Right lobe of liver (tissue), 6 donors: ENCODE measurements at places on chromosomes 13 and 19. TPM values are rescaled to one million over a fixed set of nuclear protein-coding genes. Genes with fewer than 3 reads are reported as not detected.

DNA sequence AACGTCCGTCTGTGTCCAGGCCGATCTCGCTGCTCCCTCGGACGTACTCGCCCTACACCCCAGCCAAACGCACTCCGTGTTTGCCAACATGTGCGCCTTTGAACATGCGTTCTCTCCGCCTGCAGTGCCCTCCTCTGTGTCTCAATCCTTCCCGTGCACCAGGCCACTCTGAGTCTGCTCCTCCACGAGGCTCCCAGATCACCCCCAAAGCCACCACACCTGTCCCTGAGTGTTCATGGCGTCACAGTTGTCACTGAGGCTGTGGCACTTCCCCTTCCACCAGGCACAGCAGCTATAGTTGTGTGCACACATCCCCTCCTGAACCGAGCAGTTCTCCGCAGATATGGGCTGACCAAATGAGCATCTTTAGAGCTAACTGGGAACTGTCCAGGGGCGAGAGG lies 35.6 kb downstream of the RASA3 start:
- DNase-seq, result peak; percentile 44

DNA sequence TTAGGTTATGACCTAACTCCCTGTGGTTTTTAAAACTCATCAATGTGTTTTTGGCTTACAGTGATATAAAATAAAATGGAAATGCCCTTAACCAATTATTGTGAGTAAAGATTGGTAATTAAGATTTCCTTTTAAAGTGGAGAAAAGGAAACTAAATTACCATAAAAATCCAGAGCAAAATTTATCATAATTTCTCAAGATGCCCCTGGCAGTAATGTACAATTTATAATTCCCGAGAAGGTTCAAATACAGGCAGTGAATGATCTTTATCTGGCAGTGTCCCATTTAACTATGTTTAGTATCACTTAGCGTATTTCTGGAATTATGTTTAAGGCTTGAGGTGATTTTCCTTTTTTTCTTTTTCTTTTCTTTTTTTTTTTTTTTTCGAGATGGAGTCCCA lies 61.5 kb downstream of the ESD start:
- DNase-seq, result no peak

- peak; percentile 63 for DNase-seq
Measured at GRCh38 chr13:45341799-45342500, 967 bp upstream of the TPT1 start.

DNA sequence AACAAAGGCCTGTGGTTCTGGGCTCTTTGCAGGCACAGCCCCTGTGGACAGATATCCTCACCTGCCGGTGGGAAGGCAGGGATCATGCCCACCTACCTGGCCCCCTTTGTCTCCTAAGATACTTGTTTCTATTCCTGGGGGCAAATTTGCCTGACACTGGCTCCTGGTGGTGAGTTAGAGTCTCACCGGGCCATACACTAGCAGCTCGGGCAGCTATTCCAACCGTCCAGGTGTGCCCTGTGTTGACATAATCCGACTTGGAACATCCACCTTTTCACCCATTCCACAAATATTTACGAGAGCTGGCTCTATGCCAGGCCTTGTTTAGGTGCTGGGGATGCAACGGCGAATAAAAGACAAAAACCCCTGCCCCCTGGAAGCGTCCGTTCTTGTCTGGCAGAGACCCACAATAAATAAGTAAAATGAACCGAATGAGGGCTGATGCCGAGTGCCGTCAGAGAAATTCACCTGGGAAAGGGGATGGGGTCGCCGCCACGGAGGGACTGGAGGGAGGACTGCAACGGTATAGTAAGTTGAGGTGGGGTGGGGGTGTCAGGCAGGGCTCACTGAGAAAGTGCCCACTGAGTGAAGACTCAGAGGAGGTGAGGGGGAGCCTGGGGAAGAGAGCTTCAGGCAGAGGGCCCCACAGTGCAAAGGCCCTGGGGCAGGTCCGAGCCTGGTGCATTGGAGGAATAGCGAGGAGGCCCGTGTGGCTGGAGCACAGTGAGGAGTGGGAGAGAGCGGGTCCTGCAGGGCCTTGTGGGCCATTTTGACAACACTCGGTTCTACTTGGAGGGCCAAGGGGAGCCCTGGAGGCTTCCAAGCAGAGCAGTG lies 43.2 kb upstream of the RANBP3 start:
- DNase-seq, result no peak

- no peak for DNase-seq
Measured at GRCh38 chr13:99289674-99290337, 17.4 kb downstream of the GPR183 start.

DNA sequence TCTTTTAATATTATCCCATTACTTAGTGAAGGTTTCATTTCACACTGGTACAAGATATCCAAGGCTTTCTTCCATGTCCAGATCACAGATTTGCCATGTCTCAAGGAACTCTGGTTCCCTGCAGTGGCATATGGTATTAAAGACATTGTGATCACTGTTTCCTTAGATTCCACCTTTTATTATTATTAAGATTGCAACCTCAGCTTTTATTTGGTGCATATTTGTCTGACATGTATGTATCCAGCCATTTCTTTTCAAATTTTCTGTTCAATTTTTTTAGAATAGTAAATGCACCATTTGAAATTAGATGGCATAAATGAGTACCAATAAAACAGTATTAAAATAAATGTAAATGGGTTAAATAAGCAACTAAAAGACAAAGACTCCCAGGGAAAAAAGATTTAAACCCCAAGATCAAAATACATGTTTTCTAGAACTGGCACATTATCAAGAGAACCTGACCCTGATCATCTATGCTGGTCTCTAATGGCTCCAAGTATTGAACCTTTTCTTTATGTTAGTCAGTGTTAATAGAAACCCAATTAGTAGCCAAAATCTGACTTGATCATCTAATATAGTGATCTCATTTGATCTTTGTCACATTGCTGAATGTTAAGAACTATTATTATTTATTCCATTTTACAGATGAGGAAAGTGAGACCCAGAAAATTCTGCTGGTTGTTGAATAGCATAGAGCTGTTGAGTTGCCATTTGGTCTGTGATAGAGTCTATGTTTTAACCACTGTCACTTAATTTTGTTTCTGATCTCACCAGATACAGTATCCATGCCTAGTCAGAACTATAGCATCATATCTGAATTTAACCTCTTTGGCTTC lies at the start of gene OR10H4:
Gene OR10H4 (plus strand): TSS at position 786 of the 836 bp plus-strand sequence. CDS start 0 bp downstream, at position 786.
- DNase-seq, result no peak

GRCh38 chr19:56671613-56671994 lies at the start of gene ZNF835:
ZNF835 (minus strand) TSS chr19:56671757; CDS start chr19:56665198, 6,559 bp downstream.
- DNase-seq, result peak; percentile 93

Gene IGFL3
- total RNA-seq, result not detected

GRCh38 chr19:5139583-5140325 lies 170.8 kb downstream of the KDM4B start:
- DNase-seq, result peak; percentile 46

- peak; percentile 49 for DNase-seq
Measured at GRCh38 chr19:5038631-5039271, 69.8 kb downstream of the KDM4B start.

Gene LIM2
- not detected for total RNA-seq

Gene KLK10
- total RNA-seq, result 0.43 TPM

Gene SYT3
- not detected for total RNA-seq

GRCh38 chr19:33282036-33282671 lies 20.2 kb downstream of the CEBPA start:
- no peak for DNase-seq
